ENCODE measurements at places on chromosomes 4 and X.

- peaks cover 26% of the 10 kb centered on the region for H3K4me1 ChIP-seq
- H3K27ac ChIP-seq: no peak overlapping the region
- DNase-seq: no peak
- no peaks in the 10 kb centered on the region for H3K36me3 ChIP-seq
These were observed 58.8 kb upstream of the CLNK start for GRCh38 chr4:10743357-10743756.

DNA sequence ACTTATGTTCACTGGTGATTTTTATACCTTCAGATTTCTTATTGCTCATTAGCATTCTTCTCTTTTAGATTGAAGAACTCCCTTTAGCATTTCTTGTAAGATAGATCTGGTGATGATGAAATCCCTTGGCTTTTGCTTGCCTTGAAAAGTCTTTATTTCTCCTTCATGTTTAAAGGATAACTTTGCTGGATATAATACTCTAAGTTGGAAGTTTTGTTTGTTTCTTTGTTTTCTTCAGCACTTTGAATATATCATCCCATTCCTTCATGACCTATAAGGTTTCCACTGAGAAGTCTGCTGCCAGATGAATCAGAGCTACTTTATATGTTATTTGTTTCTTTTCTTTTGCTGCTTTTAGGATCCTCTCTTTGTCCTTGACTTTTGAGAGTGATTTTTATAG lies 18.5 kb downstream of the CC2D2A start:
- H3K27ac ChIP-seq: no peak overlapping the region
- peaks cover 10% of the 10 kb centered on the region for H3K36me3 ChIP-seq
- no peak for DNase-seq
- no peak overlapping the region for H3K4me3 ChIP-seq

- no peak overlapping the region for H3K27ac ChIP-seq
- H3K36me3 ChIP-seq: peaks cover 11% of the 10 kb centered on the region
- peaks cover 5% of the 10 kb centered on the region for H3K4me1 ChIP-seq
- no peaks in the 10 kb centered on the region for H3K27me3 ChIP-seq
These were observed 11.3 kb downstream of the EXOC1 start for GRCh38 chr4:55864577-55865223.

DNA sequence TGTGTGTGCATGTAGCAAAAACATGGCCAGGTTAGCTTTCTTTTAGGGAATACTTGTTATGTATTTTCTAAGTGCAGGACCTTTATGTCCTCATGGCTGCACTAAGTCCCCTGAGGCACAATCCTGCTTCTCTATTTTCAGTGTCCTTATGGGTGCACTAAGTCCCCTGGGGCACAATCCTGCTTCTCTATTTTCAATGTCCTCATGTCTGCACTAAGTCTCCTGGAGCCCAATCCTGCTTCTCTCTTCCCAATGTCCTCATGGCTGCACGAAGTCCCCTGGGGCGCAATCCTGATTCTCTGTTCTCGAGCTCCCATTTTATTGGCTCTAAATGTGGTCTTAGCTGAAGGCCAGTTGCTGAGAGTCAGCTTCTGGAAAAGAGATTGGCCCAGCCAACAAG lies 49.7 kb upstream of the GPRIN3 start:
- no peak overlapping the region for H3K27ac ChIP-seq
- H3K36me3 ChIP-seq: no peaks in the 10 kb centered on the region
- no peak for DNase-seq
- H3K4me3 ChIP-seq: no peak overlapping the region
- no peaks in the 10 kb centered on the region for H3K4me1 ChIP-seq

- no peak overlapping the region for H3K4me3 ChIP-seq
- H3K27ac ChIP-seq: no peak overlapping the region
- no peak for DNase-seq
- no peaks in the 10 kb centered on the region for H3K36me3 ChIP-seq
These were observed 167.3 kb downstream of the ACTRT1 start for GRCh38 chrX:127884921-127885320.

GRCh38 chr4:22179124-22179874 lies 230.7 kb upstream of the KCNIP4 start:
- no peak overlapping the region for H3K27ac ChIP-seq
- no peaks in the 10 kb centered on the region for H3K36me3 ChIP-seq
- H3K4me3 ChIP-seq: no peak overlapping the region
- no peaks in the 10 kb centered on the region for H3K27me3 ChIP-seq
- no peak for DNase-seq
- H3K4me1 ChIP-seq: no peaks in the 10 kb centered on the region
